Stimulated activated naive CD4-positive, alpha-beta T cell (primary cell): ENCODE measurements at places on chromosomes 6 and 20.

DNA sequence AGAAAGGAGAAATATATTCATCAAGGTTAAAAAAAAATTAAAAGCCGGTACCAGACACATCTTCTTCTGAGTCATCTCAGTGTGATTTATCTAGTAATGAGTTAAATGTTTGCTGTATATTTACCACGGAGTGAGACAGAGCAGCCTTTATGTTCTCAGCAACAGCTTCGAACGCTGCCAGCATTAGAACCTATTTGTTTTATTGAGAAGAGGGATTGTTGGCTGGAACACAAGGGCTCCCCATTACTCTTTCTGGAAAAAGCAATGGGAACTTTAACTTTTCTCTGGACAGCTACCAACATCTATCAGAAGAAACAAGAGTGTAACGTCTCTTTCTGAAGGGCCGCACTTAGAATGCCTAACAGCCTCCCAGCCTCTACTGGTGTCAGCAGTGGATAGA lies 105.3 kb upstream of the TAB2 start:
- no peak for DNase-seq

- no peak for DNase-seq
These were observed 109.8 kb downstream of the CRYBG1 start for GRCh38 chr6:106470316-106470715.

DNA sequence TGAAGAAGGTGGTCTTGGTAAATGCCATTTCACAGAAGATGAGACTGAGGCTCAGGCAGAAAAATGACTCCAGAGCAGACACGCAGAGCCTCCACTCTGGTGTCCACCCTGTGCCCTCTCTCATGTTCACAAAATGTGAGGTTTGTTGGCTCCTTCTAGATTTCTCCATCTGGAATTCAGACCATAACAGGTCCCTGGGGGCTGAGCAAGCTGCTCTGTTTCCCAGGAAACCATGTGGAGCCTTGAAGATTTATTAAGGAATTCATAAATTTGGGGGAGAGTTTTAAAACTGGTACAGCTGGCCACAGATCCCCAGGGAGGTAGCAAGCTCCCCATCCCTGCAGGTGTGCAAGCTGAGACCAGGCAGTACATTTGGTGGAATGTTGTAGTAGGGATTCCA lies 38.8 kb upstream of the SIRPA start:
- no peak for DNase-seq

- DNase-seq = no peak
These were observed 277.5 kb upstream of the MAN1A1 start for GRCh38 chr6:119626884-119627619.

DNA sequence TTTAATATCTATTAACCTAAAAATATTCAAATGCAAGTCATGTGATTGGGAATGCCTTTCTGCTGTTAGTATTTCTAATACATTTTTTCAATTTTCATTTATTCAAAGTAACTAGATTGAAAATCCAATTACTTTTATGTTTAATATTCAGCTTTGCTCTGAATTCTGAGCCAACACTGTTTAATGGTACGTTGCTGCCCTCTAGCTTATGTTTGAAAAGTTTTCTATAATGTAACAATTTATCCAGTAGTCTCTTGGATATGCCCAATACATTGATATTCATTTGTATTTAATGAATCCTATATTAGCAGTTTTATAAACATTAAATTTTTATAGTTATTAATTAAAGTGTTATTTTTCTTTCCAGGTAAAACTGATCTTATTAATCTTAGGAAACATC lies 47.4 kb downstream of the LGSN start:
- DNase-seq = no peak

DNA sequence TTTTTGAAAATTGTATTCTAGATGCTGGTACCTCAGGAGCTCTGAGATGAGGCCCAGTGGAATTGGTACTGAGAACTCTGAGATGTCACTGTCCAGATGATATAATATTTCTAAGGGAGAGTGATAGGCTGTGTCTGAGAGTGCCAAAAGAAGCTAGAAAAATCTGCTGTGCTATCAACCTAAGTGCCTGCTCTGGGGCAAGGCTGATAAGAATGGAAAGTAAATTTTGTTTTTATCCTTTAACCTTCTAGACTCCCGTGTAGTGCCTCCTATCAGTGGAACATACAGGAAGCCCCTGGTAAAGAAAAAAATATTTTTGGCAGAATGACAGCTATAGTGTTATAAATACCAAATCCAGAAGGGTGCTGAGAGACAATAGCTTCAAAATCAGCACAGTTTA lies 348.2 kb downstream of the TFAP2B start:
- DNase-seq = no peak

- DNase-seq = no peak
These were observed 6.2 kb downstream of the KCNK5 start for GRCh38 chr6:39223061-39223460.

- DNase-seq = no peak
These were observed 31.0 kb upstream of the PSMF1 start for GRCh38 chr20:1087311-1087905.

DNA sequence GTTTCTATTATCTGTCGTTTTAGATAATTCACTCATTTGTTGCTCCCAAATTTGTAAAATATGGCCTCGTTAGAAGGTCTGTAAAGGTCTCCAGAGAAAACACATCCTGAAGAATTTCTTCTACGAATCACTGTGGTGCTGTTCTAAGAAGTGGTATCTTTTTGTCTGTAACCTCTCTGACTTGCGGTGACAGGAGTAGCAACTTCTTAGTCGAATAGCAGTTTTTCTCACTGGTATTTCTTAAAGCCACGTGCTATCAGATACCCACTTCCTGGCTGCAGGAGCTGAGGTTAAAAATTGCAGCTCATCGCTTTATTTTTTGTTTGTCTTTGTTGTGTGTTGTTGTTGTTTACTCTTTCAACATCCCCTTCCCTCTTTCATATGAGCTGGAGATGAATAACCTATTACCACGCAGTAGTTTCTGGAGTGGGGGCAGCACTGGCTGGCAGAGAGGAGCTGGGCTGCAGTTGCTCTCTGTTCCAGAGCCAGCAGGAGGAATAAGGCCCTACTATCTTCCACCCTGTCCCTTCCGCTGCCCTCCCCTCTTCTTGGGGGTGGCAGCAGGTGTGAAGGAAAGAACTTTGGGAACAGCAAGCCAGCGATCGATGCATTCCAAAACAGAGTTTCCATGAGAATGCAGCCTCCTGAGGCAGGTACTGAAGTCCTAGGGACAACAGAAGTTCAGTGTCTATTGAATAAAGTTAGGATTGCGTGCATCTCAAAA lies 64.7 kb downstream of the C6orf118 start:
- no peak for DNase-seq

GRCh38 chr6:30349421-30350177 lies 4.6 kb downstream of the RPP21 start:
- DNase-seq = no peak

DNA sequence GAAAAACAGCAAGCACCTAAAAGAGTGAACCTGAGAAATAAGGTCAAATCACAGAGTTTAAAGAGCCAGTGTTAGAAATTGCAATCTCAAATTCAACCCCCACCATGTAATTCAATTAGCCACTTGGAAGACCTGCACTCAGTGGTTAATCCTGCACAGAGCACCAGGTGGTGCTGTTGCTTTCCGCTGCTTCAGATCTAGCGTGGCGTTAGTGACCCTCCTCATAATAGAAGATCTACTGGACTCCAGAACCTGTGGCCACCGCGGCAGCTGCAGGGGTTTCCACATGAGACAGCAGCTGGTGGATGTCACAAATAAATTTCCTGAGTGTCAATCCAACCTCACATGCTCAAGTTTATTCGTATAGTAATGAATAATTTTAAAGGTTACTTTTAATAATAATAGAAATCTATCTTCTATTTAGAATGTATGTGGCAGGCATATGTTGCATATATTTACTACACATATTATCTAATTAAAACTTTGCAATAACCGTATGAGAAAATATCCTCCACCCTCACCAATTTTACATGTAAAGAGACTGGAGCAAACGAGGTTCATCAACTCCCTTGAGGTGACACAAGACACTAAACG lies 84.4 kb downstream of the SYNE1 start:
- DNase-seq = no peak
